ENCODE measurements at places on chromosomes 12 and 14.

- DNase-seq = no peak
Observed at GRCh38 chr12:19575337-19576243, 136.3 kb downstream of the AEBP2 start.

GRCh38 chr12:106149096-106149784 is 10.5 kb upstream of the NUAK1 start:
- no peak for DNase-seq

GRCh38 chr12:71164166-71164565 is 6.4 kb upstream of the TSPAN8 start:
- no peak for DNase-seq

- DNase-seq = no peak
Observed at GRCh38 chr12:98618952-98619351, 25.5 kb downstream of the SLC25A3 start.

GRCh38 chr14:33280646-33281045 is 342.0 kb downstream of the NPAS3 start:
- no peak for DNase-seq

DNA sequence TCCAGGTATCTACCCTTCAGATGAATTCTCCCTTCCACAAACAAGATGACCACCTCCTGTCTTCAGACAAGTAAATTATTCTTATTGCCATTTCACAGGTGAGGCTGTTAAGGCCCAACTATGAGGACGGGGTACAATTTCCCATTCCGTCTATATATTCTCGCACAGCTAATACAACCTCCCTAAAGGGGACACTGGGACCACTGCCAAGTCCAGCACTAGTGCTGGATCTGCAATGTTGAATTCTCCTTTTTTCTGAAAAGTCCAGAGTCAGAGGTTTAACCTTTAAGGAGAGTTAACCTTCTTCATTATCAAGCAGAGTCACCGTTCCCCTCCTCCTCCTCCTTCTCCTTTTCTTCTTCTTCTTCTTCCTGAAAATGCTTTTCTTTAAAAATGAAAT is 130.4 kb upstream of the PARP11 start:
- DNase-seq = no peak

GRCh38 chr12:124774054-124774461 is 89.6 kb downstream of the SCARB1 start:
- no peak for DNase-seq

GRCh38 chr12:57091638-57092528 is 3.0 kb downstream of the NAB2 start:
- no peak for DNase-seq

- DNase-seq = no peak
Observed at GRCh38 chr14:68782091-68782981, 10.5 kb downstream of the ZFP36L1 start.

GRCh38 chr12:96198965-96199364 is 4.8 kb downstream of the ELK3 start:
- DNase-seq = no peak

GRCh38 chr12:88866881-88867280 is 286.6 kb upstream of the KITLG start:
- no peak for DNase-seq

DNA sequence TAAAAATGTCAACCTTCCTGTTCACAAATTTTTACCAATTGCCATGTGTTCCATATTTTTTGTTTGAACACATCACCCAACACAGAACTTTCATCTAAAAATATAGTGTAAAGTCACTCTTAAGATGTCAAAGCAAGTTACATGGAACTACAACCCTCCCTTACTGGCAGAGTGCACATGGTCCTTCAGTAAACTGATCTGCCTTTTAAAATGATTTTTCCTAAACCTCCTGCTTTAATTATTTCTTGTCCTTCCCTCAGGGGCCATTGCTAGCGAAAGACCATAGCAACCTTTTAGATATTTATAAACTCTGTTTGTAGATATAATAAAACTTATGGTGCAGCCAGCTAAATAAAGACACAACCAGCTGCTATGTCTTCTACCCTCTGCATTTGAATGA is 255.2 kb upstream of the FAR2 start:
- no peak for DNase-seq

DNA sequence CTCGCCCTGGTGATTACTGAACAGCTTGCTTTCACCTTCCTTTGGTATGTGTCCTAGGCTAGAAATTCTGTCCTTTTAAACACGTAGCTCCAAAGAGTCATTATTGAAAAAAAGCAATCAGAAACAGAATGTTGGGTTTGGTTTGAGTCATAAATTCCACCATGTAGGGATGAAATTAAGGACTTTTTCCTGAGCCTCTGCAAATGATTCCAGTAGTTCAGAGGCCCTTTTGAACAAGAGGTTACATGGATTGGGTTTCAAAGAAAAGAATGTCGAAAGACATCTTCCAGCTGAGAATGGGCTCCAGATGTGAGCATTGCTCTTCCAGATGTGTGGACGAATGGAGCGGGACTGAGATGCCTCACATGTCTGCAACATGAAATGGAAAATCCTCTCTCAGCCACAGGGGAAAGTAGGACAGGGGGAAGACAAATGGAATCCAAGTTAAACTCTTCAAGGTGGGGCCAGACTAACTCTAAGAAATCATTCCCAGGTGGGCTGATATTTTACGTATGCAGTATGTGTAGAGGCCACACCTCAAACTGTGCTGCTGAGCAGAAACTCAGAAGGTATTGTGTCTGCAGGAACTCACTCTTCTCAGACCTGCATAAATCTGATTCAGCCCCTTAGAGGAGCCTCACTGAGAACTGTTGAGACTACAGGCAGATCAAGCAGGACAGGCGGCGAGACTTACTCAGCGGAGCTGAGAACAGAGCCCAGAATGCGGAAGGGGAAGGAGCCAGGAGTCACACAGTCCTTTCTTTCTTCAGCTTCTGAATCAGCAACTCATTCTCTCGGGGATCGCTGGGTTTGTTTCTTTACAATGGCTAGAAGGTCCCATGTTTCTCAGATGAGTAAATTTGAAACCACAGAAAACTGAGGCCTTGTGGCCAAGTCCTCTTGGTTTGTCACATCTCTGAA is 23.3 kb upstream of the EMP1 start:
- DNase-seq = peak; percentile 33

- DNase-seq = no peak
Observed at GRCh38 chr12:26573225-26573909, 259.6 kb downstream of the ITPR2 start.

DNA sequence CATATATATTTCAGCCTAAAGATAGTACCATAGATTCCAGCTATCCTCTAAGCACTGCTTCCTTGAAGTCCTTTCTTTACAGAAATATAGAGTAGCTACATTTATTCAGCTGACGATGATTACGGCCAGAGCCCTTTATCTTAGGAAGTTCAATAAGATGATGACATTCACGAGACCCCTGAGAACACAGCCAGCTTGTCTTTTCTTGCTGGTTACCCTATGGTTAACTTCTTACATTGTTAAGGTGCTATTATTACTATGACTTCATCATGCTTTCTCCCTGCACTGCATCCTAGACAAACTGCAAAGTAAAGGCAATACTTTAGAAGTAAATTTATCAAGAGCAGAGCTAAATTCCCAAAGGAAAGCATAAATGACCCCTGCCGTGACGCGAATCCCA is 214.4 kb upstream of the LRFN5 start:
- no peak for DNase-seq

DNA sequence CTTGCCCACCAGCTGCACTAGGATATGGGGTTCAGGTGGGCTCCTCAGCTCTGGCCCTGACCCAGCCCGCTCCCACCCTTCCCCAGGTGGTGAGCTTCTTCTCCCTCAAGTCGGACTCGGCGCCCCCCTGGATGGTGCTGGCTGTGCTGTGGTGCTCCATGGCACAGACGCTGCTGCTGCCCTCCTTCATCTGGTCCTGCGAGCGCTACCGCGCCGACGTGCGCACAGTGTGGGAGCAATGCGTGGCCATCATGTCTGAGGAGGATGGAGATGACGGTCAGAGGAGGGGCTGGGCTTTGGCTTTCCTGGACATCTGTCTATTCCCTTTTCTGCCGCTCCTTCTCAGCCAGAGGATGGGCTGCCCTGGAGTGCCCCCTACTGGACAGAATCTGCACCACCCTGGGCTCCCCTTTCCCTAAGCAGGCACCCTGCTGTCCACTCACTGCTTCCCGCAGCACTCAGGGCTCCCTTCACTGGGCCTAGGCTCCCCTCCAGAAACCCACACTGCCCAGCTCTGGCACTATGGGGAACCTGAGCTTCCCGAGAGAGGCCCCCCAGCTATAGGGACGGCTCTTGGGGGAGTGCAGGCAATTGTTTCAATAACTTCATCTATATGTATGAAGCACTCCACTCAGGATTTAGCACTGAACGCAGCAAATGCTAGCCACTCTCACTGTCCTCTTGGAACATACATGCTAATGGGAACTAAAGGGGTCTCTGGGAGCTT is 2.6 kb upstream of the P3H3 start:
- DNase-seq = peak; percentile 83

GRCh38 chr14:29240066-29240465 is 473.5 kb downstream of the FOXG1 start:
- no peak for DNase-seq

DNA sequence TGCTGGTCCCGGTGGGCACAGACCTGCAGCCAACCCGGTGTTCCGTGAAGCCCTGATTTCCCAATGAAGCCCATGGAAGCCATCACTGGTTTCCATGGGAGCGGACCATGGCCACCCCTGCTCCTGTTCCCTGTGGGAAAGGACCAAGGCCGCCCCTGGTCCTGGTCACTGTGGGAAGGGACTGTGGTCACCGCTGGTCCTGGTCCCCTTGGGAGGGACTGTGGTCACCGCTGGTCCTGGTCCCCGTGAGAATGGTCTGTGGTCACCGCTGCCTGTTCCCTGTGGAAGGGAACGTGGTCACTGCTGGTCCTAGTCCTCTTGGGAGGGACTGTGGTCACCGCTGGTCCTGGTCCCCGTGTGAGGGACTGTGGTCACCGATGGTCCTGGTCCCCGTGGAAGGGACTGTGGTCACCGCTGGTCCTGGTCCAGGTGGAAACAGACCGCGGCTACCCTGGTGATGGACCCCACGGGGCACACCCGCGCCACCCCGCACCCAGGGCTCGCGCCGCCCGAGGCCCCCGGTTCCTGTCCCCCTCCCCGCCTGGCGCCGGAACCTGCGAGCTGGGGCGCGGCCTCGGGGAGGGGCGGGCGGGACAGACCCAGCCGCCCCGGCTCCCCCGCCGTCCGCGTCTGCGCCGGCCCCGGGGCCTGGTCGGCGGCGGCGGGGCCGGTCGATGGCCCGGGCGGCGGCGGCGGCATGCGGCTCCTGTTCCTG is at the start of gene GLT1D1:
Gene GLT1D1, plus strand, starts transcription at position 594 of the 715 bp plus-strand sequence. Its CDS starts 104 bp downstream, at position 698.
- no peak for DNase-seq

GRCh38 chr12:19440916-19441315 is 1.6 kb downstream of the AEBP2 start:
- DNase-seq = no peak

GRCh38 chr12:5588591-5588990 is 156.7 kb downstream of the NTF3 start:
- DNase-seq = no peak

GRCh38 chr12:54019091-54019811 is 9.0 kb upstream of the HOXC6 start:
- no peak for DNase-seq

DNA sequence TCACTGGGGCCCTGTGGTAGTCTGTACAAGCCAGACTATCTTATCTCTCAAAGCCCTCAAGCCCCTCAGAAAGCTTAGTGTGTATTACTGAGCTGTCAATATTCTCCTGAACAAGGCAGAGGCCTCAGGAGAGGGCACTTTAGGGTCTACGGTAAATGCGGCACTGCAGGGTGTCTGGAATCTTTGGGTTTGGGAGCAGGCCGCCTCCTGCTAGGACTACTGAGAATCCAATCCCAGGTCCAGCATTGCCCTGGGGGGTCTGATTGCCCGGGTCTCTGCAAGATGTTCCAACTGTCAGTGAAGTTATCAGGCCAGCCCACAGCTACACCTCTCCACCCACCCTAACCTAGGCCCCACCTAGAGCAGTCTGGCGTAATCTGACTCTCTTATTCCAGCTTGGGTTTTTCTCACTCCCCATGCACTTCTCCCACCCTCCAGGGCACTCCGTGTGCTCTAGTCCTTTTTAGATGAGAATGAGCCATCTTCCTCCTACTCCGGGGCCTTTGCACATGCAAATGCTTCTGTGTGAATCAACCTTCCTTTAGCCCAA is 4.3 kb upstream of the ZFP36L1 start:
- DNase-seq = no peak

DNA sequence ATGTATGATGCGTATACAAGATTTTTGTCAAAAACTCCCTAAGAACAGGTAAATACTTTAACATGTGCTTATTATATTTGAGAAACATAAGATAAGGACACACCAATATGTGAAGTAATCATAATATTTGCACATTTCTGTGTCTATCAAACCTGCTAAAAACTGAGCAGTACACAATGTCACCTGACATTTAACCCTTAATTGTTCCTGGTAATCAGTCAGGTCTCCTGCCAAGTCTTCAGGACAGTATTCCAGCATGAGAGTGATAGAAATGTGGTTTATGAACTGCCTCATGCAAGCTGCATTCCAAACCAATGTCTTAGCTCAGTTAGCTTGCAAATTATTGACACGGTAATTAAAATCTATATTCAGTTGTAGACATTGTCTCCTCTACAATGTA is 4.2 kb downstream of the SOX5 start:
- DNase-seq = no peak

Measured in stimulated activated CD8-positive, alpha-beta memory T cell treated with anti-CD3 and anti-CD28 coated beads, Interleukin-2, amount 100 ng/mL, for 48 hours (primary cell).